Suprapubic skin (tissue), 4 donors: ENCODE measurements at places on chromosomes 7 and 10.

DNA sequence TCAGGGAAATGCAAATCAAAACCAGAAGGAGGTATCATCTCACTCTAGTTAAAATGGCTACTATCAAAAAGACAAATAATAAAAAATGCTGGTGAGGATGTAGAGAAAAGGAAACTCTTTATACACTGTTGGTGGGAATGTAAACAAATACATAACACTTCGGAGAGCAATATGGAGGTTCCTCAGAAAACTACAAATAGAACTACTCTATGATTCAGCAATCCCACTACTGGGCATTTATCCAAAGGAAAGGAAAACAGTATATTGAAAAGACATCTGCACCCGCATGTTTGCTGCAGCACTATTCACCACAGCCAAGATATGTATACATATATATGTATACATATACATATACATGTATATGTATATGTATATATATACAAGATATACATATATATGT, 94.2 kb downstream of the C10orf90 start:
- no peak overlapping the region for H3K4me3 ChIP-seq
- H3K27me3 ChIP-seq: no peaks in the 10 kb centered on the region
- H3K27ac ChIP-seq: no peak overlapping the region
- H3K4me1 ChIP-seq: no peaks in the 10 kb centered on the region

GRCh38 chr10:122089311-122090017, 100.5 kb downstream of the TACC2 start:
- peak overlapping the region; percentile 52 for H3K27ac ChIP-seq
- peak overlapping the region; percentile 32 for H3K4me3 ChIP-seq
- peaks cover 34% of the 10 kb centered on the region for H3K4me1 ChIP-seq
- peak; percentile 28 for DNase-seq
- no peaks in the 10 kb centered on the region for H3K36me3 ChIP-seq
- no peaks in the 10 kb centered on the region for H3K27me3 ChIP-seq

GRCh38 chr7:50684011-50684712, 98.5 kb downstream of the GRB10 start:
- no peak overlapping the region for H3K4me3 ChIP-seq
- H3K4me1 ChIP-seq: peaks cover 17% of the 10 kb centered on the region
- DNase-seq: no peak
- no peaks in the 10 kb centered on the region for H3K27me3 ChIP-seq
- H3K27ac ChIP-seq: no peak overlapping the region

DNA sequence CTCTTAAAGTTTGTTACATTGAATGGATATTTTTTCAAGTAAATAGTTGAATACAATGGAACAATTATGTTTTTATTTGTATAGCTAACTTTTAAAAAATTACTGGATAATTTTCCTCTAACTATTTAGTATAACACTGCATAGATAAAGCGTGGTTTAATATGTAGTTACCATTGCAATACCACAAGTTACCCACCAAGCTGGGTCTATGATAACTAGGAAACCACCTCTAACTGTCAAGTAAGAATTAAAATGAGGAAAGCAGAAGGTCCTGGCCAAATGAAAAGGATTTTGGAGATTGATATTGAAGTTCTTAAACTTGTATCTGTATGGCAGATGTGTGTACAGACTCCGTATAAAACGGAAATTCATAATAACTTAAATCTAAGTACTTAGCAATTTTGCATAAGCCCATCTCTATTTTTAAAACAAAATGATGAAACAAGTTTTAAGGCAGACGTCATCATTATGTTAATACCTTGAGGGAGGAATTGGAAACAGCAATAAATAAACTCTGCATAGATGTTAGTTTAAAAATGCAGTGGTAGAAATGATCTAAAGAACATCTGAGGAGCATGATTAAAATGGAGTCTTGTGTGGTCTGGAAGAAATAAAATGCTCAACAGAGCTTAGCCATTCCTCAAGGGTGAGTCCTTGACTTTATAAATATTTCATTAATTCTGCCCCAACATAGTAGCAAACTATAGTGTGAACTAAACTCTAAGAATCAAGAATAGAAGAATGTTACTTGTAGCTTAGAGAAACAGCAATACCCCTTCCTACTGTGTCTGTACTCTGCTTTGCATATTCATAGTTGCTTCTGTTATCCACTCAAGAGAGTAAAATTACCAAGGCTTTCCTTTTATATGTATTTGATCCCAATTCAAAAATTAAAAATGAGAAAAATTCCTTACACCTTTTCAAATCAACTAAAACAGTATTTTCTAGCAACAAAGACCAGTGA, 206.4 kb upstream of the FERD3L start:
- no peaks in the 10 kb centered on the region for H3K4me1 ChIP-seq
- H3K27me3 ChIP-seq: no peaks in the 10 kb centered on the region
- H3K27ac ChIP-seq: no peak overlapping the region

GRCh38 chr10:46218921-46219320, 67.9 kb upstream of the ANTXRL start:
- no peaks in the 10 kb centered on the region for H3K27me3 ChIP-seq
- H3K27ac ChIP-seq: no peak overlapping the region
- no peaks in the 10 kb centered on the region for H3K36me3 ChIP-seq
- DNase-seq: no peak

DNA sequence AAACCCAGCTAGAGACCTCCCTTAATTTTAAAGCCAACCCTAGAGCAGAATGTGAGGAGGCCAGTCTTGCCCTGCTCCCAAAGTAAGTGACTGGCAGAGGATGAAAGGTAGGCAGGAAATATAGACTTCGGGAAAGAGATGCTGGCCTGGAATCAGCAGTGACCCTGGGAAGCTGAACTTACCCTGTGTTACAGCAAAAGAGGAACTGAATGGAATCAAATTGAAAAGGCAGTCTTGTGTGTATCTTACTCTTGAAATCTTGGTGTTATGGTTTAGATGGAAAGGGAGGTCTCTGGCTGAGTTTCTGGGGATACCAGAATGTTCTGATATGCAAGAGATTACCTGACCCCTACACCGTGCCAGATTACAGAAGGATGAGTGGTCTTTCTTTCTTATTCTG, 7.9 kb upstream of the CFAP43 start:
- no peak overlapping the region for H3K4me3 ChIP-seq
- no peaks in the 10 kb centered on the region for H3K36me3 ChIP-seq
- no peak for DNase-seq
- H3K4me1 ChIP-seq: no peaks in the 10 kb centered on the region
- no peaks in the 10 kb centered on the region for H3K27me3 ChIP-seq

DNA sequence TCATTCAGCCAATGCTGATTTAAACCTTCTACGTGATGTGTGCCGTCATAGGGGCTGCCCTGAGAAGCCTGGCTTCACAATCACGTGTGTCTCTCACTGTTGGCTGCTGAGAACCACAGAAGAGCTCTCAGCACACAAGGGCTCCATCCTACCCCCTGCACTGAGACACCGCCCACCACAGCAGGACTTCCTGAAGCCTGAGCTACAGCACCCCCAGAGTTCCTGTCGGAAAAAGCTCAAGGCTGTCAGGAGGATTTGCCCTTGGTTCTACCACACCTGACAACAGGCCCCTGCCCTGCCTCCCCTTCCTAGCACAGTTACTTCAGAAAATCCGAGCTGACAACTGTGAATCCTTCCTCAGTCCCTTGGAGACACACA, 191.9 kb downstream of the MAD1L1 start:
- no peak overlapping the region for H3K27ac ChIP-seq
- no peaks in the 10 kb centered on the region for H3K27me3 ChIP-seq
- peak; percentile 16 for DNase-seq

DNA sequence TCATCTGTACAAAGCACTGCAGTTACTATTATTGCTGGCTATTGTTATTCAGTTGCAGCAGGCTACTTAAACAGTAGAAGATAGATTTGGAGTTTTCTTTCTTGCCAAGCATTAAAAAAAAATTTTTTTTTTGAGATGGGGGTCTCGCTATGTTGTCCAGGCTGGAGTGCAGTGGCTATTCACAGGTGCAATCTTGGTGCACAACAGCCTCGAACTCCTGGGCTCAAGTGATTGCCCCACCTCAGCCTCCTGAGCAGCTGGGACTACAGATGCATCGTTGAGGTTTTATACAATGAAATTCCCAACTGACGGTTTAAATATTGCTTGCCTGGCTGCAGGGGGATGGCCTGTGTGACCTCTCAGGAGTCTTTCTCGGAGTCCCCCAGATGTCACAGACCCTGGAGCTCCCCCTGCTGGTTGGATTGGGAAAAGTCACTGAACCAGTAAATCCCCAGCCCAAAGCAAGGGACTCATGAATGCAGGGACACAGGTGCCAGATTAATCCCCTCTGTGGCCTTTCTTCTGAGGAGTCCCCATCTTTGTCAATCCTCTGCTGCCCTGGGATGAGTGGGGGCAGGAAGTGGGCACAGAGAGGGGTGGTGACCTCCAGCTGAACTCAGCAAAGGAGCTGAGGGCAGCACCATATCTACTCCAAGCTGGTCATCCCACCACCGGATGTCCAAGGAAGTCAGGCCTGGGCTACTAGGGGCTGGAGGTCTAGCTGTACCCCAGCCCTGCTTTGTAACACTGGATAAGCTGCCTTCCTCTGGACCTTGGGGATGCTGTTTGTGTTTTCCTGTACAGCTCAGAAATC, 149.6 kb downstream of the C10orf105 start:
- no peak overlapping the region for H3K27ac ChIP-seq
- no peak for DNase-seq
- no peaks in the 10 kb centered on the region for H3K27me3 ChIP-seq
- H3K4me1 ChIP-seq: no peaks in the 10 kb centered on the region
- H3K4me3 ChIP-seq: no peak overlapping the region

DNA sequence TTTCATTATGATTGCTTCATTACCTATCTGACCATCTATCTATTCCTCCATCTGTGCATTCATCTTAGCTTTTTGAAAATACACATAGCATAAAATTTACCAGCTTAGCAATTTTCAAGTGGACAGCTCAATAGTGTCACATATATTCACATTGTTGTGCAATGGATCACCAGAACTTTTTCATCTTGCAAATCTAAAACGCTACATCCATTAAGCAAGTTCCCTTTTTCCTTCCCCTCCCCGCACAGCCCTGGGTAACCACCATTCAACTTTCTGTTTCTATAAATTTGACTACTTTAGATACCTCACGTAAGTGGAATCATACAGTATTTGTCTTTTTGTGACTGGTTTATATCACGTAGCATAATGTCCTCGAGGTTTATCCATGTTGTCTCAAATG, 78.0 kb upstream of the ADRB1 start:
- H3K4me3 ChIP-seq: no peak overlapping the region
- no peaks in the 10 kb centered on the region for H3K27me3 ChIP-seq
- peaks cover 3% of the 10 kb centered on the region for H3K4me1 ChIP-seq
- H3K36me3 ChIP-seq: no peaks in the 10 kb centered on the region
- DNase-seq: no peak

GRCh38 chr10:90775351-90776028, 82.3 kb downstream of the HTR7 start:
- DNase-seq: no peak
- H3K36me3 ChIP-seq: no peaks in the 10 kb centered on the region
- H3K27me3 ChIP-seq: no peaks in the 10 kb centered on the region
- no peak overlapping the region for H3K4me3 ChIP-seq
